GOT3 (cell line): ENCODE measurements at places on chromosomes 5 and 9.

DNA sequence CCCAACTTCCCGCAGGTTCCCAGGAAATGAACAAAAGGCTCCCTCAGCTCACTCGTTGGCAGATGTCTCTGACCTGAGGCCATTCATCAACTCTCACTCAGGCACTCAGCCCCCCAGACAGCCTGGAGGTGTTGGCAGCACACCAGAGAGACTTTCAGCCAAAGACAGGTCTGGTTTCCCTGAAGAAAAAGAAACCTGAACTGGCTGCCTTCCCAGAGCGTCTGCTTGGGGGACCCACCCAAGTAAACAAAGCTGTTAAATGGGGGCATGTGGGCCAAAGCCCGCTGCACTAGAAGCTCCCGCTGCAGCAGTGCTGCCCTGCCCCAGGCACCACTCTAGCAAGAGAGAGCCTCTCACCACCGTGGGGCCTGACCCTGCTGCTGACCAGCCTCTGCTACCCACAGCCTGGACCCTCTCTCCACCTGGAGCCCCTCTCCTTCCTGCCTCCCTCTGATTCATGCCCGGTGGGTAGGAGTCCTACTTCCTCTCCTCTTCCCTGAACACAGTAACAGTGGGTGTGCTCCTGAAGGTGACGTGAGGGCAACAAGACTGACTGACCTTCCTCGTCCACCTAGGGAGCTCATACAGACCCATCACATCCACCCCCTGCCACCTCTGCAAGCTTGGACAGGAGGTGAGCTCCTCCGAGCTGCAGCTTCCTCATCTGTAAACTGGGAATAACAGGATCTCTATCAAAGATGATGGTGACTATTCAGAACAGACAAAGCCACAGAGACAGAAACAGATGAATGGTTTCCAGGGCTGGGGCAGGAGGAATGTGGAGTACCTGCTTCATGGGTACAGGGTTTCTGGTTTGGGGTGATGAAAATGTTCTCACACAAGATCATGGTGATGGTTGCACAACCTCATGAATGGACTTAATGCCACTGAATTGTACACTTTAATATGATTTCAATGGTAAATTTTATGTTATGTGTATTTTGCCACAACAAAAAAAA lies 31.0 kb upstream of the GABRP start:
- no peak for DNase-seq

DNA sequence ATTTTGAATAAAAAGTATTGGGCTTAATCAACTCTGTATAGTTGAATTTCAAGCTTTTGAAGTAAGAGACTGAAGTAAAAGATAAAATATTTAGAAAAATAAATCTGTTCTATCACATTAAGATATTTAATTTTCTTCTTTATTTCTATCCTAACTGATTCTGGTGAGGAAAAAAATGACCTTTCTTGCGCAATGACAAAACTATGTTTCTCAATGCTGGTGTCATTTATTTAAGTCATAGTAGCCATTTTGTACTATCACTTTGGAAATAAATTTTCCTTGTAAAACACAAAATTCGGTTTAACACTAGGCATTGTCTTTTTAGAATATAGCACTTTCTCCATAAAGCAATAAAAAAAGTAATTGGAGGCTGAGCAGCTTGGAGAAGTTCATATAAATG lies 728.0 kb downstream of the CDH9 start:
- no peak for DNase-seq

DNA sequence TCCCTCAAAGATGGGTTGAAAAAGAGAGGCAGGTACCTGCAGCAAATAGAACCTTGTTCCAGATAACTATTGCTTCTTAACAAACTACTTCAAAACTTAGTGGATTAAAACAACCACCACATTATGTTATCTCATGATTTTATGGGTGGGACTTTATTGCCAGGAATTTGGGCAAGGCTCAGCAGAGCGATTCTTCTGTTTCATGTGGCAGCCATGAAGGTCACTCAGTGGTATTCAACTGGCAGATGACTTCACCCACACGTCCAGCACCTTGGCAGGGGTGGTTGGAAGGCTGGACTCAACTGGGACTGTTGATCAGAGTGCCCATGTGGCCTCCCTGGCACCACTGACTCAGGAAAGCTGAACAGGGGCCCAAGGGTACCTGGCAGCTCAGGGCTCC lies 112.0 kb downstream of the HSD17B3 start:
- DNase-seq = no peak

DNA sequence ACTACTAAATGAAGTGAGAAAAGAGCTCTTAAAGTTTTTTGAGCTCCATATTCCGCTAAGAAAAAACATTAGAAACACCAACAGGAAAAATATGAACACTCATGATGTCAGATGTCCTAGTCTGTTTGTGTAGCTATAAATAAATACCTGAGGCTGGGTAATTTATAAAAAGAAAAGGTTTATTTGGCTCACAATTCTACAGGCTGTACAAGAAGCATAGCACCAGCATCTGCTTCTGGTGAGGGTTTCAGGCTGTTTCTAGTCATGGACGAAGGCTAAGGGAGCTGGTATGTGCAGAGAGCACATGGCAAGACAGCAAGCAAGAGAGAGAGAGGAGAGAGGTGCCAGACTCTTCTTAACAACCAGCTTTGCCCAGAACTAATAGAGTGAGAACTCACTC lies 186.2 kb downstream of the PLK2 start:
- no peak for DNase-seq

DNA sequence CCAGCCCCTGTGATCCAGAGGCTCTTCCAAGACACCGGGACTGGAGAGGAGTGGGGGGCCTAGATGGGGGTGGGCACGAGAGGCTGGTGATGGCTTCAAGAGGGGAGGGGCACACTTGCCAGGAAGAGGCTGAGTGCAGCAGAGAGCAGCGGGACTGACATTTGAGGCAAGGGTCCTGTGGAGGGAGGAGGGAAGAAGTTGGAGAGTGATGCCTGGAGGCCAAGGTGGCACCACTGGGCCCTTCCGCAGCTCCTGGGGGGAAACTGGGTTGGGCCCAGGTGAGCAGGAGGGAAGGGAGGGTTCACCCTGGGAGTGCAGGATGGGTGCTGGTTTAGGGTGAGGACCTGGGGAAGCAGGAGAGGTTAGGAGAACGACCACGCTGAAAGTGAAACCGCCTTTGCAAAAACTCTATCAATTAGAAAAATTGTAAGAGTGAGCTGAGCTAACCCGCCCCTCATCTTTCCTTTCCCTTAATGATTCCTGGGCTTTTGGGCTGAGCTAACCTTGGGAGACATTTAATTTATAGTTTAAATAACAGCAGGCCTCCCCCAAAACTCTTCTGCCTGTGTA lies 26.2 kb downstream of the ABO start:
- DNase-seq = no peak

DNA sequence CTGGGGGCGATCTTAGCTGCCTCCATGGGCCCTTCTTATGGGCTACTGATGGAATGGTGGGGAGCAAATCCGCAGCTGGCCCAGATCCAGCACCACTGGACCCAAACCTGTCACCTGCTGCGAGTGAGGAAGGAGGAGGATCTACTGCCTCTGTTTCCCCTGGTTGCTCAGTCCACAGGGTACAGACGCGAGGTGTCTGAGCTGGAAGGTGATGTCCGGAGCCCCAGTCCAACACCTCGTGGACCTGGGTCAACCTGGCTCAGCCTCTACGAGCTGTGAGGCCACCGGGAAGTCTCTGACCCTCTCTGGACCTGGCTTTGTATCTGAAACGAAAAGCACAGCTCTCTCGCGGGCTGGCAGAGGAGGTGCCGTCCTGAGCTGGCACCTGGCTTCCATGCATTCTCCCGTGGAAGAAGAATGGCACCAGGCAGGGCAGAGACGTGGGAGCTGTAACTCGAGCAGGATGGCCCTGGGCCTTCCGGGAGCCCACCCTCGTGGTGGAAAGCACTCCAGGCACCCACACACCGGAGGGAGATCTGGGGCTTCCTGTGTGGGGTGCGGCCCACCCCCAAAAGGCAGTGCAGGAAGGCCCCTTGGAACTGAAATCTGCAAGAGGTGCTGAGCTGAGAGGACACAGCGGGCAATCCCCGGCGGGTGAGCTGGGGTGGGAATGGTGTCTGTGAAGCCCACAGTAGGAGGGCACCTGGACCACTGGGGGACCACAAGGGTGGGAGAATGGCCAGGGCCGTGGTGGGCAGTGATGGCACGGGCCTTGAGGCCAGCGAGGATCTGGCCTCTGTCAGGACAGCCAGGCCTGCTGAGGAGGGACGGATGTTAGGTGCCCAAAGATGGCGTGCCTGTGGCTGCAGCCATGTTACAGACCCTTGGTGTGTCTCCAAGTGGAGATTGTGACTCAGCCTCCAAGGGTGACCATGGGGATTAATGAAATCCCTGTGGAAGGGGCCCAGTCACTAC lies 133.4 kb downstream of the OLFM1 start:
- no peak for DNase-seq

DNA sequence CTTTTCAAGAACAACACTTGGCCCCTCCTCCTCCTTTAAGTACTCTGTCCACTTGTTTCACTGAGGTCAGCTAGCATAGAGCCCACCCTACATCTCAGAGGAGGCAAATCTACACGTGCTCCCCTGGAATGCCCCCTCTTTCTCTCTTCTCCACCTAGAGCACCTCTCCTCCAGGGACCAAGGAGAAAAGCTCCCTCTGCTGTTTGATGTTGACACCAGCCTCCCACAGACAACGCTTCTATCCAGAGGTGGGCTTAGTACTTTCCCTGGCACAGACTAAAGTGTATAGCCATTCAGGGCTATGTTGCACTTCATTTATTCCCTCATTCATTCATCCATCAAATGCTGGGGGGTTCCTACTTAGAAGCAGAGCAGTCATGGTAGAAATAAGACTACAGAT lies 68.2 kb upstream of the TAF1L start:
- no peak for DNase-seq

- no peak for DNase-seq
These were observed 19.3 kb downstream of the RASEF start for GRCh38 chr9:83043597-83043996.

- DNase-seq = no peak
These were observed 130.0 kb downstream of the PDE4D start for GRCh38 chr5:59763541-59763940.
